ENCODE measurements at places on chromosomes 6 and 20.

- no peak for DNase-seq
Observed at GRCh38 chr20:22501034-22501433, 83.3 kb downstream of the FOXA2 start.

DNA sequence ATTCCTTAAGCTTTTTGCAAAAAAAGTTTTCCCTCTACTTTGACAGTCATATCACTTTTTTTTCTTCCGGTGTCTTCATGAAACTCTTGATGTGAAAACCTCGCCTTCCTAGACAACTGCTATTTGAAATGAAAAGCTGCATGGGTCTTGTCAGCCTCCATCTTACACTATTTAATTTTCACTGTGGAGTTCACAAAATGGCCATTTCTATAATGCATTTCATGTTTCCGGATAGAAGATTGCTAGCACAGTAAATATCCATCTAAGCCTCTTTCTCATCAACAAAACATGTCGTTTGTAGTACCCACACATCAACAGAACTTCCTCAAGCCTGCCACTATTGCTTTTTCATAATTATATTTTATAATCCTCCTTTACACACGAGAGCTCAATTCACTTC, 204.9 kb upstream of the ID4 start:
- DNase-seq, result no peak

GRCh38 chr6:19538096-19538495, 299.1 kb upstream of the ID4 start:
- no peak for DNase-seq

DNA sequence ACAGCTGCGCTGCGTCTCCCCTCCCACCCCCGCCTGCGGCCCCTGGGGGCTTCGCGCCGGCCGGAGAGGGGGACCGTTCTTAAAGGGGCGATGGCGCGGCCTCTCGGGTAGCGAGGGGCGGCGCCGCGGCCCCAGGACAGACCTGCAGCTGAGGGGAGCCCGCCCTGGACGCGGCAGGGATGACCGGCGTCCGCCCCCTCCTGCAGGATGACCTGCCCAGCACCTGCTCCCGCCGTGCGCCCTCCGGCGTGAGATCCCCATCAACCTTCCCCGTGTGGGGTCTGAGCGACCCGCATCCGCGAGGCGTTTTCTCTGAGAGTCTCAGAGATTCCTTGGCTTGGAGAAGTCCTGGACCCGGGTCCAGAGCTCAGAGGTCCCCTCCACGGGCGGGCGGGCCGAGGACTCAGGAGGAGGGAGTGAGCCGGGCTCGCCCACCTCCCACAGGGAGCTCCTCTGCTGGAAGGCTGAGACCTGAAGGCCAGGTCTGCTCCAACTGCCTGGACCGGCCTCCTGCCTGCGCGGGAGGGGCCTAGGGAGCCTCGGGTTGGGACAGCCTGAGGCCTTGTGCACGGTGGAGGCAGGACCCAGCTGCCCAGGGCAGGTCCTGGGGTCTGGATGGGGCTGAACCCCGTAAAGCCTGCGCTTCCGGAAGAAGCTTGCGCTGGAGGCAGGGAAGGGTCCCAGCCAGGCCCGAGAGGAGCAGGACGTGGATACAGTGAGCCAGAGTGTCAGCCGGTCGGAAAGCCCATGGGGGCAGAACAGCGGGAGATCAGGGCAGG, 532 bp upstream of the NKAIN4 start:
- no peak for DNase-seq

GRCh38 chr20:48489656-48490055, 338.1 kb downstream of the PREX1 start:
- no peak for DNase-seq

DNA sequence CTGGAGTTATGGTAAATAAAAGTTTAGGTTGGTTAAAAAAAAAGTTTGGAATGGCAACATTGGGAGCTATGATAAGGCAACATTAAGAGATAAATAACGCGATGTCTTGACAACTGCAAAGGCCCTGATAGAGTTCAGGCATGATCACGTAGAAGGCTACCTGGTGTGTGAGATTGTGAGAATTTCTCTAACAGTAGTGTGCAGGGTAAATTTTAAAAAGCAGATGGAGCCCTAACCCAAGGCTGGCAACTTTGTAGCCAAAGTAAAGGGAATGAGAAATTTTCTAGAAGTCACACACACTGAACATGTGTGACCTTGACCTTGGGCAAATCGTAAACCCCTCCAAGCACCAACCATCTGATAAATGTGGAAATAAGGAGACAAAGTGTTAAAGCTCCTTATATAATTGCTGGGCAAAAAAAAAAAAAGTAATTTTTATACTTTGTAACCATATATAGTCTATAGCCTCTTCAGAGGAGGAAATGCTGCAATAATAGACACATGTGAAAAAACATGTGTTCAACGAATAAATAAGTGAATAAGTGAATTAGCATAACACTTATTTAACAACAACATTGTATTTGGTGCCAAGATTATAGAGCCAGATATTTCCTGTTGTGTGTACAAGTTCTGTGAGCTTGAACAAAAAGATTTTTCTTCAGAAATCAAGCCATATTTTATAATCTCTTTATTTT, 18.2 kb downstream of the KCNQ5 start:
- DNase-seq, result no peak

- DNase-seq, result no peak
Observed at GRCh38 chr20:24805456-24806238, 143.4 kb upstream of the CST7 start.

DNA sequence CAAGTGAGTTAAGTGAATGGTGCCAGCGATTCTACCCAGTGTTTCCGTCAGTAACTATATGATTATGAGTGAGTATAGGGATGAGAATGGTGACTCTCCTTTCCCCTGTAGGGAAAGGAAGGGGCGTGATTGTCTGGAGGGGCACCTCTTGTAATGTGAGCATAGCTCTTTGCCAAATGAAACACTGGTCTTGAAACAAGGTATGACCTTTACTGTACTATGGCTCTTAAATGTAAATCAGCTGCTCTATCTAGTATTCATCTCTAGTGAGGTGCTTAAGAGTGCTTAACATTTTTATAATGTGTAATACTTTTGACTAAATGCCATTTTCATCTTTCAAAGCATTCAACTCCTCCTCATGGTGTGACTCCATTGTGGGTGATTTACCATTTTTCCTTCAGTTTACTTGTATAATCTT, 11.0 kb downstream of the PANK2 start:
- DNase-seq, result no peak

- DNase-seq, result no peak
Observed at GRCh38 chr6:4139272-4139671, 3.9 kb upstream of the ECI2 start.

Data from pulmonary artery endothelial cell (primary cell).